Stimulated activated CD4-positive, alpha-beta T cell treated with anti-CD3 and anti-CD28 coated beads, Interleukin-1b, Interleukin-23, amount 100 ng/mL, for 48 hours (primary cell): ENCODE measurements at places on chromosomes 7 and 10.
A peak's percentile ranks its signal among the peaks of the same experiment; 100 is the strongest.

DNA sequence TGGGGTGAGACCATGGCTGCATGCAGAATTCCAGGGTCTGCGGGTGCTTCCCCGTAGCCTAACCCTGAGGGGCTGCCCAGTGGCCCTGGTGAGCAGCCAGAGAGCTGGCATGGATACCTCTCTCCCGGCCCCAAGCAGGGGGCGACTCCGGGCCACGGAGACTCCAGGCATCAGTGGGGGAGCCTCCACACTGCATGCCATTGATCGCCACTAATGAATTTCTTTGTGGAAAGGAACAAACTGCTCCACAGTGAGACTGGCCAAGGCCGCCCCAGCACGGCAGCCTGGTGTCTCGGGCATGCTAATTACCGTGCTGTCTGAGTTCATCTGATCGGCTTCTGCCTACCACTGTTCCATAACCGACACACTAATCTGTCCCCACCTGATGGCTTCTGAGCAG, 184.4 kb downstream of the GRID1 start:
- no peak for DNase-seq

DNA sequence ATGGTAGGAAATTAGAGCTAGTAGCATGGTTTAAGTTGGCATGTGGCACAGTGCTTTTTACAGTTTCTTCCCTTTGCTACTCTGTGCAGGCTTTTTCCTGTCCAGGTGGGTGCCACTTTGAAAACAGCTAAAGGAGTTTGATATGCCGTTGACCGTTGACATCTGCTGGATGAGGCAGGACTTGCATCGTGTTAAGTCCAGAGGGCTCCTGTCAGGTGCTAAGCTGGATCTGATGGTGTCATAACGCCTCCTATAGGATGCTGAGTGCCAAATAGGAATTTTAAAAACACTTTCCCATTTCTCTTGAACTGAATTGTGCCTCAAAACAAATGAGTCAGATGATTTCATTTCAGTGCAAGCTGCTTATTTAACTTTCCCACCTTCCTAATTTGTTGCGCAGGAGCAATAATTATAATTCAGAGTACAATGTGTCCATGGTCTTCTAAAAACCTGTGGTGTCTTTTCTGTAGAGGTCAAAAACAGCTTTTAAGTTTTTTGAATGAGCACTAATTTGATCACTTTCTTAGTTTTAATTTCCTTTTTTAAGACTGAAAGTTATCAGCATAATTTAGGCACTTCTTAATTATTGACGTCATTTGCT, 178.3 kb downstream of the CDCA7L start:
- peak; percentile 6 for DNase-seq

- DNase-seq: peak; percentile 14
These were observed 47.7 kb upstream of the TRIM8 start for GRCh38 chr10:102596506-102596971.

- peak; percentile 34 for DNase-seq
These were observed 90.1 kb upstream of the DNAAF5 start for GRCh38 chr7:636396-636795.

- DNase-seq: no peak
These were observed 59.8 kb upstream of the ZNRF2 start for GRCh38 chr7:30224511-30225062.

GRCh38 chr10:23448802-23449570, 10.1 kb downstream of the OTUD1 start:
- DNase-seq: no peak

- no peak for DNase-seq
These were observed 66.9 kb downstream of the SEMA3D start for GRCh38 chr7:85119934-85120333.

DNA sequence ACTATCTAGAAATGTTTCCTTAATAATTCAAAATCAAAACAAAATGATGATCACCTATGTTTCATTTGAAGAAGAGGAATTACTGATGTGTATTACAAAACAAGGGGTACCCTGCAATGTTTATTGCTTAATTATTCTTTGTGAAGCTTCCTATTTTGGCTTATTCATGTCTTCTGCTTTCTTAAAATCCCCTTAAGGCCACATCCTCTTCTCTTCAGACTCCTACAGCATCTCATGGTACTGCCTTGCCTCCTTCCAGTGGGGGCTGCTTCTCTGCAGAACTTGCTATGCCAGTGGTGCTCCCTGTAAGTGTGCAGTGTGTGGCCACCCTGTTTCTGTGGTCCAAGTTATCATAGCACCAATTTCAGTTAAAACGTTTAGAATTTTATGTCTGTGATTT, 35.0 kb downstream of the CCDC146 start:
- no peak for DNase-seq

DNA sequence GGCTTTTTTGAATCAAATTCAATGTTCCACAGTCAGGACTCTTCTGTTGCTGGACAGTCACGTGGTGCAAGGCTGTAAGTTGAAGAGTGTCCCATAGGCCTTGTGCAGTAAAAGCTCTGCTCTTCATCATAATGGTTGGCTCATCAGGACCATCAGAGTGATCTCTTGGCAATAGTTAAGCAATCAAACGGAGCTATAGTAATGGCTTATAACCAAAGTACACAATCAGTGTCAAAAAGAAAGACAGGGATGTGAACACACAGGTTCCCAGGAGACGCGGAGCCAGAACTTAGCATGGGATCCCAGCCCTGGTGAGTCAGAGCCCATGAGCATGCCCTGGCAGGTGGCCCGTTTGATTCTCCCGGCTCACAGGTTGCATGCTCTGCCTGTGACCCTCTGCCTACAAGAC, 10.8 kb upstream of the GPNMB start:
- no peak for DNase-seq

GRCh38 chr7:130210181-130210935, 2.7 kb downstream of the SSMEM1 start:
- no peak for DNase-seq

DNA sequence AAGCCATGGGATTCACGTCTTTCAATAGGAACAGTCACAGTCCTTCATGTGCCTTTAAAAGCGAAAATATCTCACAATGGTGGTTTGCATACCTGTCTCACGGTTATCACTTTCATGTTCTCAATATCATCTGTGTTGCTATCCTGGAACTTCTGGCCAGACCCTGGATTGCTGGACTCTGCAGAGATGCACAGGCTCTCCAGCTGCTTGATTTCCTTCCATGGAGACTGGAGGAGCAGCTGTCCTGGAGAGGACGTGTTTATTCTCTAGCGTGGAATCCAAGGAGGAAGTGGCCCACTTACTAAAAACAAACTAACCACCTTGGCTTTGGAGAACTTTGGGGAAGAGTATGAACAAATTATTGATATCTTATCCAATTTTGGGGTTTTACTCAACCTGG, 16.5 kb downstream of the BTBD16 start:
- DNase-seq: no peak

DNA sequence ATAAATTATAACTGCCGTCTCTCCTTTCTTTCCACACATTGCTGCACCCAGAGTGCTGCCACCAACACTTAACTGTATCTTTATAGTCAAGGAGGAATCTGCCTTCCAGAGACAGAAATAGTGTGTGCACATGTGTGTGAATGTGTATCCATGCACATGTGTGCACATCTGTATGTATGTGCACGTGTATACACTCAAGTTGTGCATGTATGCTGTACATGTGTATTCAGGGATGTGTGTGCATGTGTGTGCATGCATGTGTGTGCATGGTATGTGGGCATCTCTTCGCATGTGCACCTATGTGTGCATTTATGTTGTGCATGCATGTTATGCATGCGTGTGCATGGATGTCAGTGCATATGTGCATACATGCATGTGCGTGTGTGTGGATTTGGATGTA, 253.3 kb downstream of the KLF6 start:
- no peak for DNase-seq

DNA sequence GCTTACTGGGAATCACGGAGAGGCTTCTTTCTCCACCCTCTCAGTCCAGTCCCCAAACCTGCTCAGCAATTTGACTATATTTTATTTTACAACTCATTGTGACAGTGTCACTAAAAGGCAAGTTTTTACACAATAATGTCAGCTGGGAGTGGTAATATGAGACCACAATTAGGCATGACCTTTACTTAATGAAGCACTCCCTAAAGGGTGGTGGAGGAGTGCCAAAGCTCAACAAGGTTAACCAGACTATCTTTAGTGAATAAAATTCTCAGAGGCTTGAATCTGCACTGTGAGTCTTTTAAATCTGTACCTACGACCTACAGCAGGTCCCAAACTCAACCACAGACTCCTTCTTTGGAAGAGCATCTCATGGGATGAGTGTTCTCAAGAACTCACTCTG, 215.6 kb downstream of the TAX1BP1 start:
- DNase-seq: no peak

- DNase-seq: no peak
These were observed 20.8 kb downstream of the CYP3A43 start for GRCh38 chr7:99848420-99849216.

GRCh38 chr10:79219322-79219957, 127.8 kb upstream of the PPIF start:
- no peak for DNase-seq

- no peak for DNase-seq
These were observed 496.2 kb upstream of the ZMIZ1 start for GRCh38 chr10:78572565-78572964.

DNA sequence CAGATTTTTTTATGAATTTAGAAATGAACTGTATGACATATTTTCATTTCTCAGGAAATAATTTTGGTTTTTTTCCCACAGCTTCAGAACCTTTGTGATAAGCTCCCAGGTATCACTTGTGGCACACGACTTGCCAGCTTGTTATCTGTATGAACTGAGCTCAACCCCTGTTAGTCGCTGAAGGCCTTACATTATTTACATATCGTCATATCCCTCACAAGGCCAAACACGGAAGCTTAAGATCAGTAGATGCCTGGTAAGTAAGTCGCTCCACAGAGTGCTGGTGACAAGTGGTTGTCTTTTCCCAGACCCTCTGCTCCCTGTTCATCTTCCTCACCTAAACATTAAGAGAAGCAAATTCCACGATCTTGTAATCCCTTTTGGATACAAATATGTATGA, 55.2 kb downstream of the RAPGEF5 start:
- no peak for DNase-seq

DNA sequence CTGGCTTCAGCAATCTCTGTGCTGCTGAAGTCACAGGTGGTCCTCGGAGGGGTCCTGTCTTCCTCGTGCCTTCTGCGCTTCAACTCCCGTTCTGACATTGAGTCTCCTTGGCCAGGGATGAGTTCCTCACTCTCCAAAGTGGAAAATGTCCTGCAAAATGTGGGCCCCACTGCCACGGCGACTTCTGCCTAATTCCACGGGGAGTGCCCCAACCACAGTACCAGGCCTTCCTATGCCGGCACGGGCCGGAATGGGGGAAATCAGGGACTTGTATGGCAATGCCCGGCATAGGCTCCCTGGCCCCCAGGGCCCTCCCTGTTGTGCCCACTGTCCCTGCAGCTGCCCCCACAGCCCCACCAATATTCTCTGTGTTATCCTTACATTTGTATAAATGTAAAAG, 420.5 kb downstream of the TCERG1L start:
- no peak for DNase-seq

DNA sequence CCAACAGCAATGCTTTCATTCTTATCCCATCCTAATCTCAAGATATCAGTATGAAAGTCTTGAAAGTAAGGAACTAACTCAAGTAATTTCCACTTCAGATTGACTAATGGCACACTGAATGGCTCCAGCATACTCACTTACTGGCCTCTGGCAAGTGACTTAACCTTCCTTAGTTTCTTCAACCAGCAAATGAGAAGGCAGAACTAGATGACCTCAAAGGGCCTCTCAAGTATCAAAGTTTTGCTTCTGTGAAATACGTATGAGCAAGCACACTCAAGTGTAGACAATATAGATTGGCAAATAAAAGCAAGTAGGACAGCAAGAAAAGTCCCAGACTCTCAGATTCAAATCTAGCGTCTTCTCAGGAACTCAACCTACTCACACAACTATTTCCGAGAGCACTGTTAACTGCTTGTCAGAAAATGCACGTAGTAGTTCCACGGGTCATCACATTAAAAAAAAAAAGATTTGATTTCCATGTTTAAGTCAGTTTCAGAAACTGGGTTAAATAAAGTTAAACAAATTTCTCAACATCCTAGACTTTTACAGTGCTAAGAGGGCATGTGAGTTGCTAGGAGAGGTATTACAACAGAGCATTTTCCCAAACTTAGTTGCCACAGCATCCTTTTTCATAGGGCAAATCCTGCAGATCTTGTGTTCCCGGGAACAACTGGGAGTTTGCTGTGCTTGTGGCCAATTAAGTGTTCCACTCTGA, 276.9 kb upstream of the KLF14 start:
- no peak for DNase-seq

DNA sequence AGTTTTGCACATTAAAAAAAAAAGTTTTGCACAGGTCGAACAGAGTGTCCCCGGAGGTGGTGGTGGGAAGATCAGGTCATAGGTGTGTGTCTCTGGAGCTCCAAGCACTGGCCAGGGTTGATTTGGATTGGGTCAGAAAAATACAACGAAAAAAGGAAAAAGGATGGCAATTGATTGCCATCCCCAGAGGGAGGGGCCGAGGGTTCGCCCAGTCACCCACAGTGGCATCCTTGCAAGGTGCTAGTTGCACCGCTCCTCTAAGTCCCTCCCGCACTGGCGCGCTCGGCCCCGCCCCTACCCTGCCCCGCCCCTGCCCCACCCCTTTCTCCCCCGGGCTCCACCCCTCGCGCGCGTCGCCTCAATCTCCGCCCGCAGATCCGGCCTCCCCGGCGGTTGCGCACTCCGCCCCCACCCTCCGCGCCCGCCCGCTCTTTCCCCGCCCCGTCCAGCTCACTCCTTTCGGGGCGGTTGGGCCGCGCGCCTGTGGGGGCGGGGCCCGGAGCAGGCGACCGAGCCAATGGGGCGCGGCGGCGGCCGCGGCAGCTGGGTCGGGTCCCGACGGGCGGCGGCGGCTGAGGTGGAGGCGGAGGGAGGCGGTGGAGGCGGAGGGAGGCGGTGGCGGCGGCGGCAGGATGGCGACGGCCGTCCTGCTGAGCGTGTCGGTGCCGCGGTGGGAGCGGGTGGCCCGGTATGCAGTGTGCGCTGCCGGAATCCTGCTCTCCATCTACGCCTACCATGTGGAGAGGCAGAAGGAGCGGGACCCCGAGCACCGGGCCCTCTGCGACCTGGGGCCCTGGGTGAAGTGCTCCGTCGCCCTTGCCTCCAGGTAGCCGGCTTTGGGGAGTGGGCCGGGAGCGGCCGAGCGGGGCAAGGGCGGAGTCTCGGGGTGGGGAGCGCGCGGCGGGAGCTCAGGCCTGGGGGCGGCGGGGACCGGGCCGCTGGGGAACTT, 31.5 kb upstream of the ERV3-1 start:
- peak; percentile 91 for DNase-seq

- no peak for DNase-seq
These were observed 24.0 kb downstream of the SRPK2 start for GRCh38 chr7:105364684-105365083.
